ENCODE measurements at places on chromosomes 16 and 17.

DNA sequence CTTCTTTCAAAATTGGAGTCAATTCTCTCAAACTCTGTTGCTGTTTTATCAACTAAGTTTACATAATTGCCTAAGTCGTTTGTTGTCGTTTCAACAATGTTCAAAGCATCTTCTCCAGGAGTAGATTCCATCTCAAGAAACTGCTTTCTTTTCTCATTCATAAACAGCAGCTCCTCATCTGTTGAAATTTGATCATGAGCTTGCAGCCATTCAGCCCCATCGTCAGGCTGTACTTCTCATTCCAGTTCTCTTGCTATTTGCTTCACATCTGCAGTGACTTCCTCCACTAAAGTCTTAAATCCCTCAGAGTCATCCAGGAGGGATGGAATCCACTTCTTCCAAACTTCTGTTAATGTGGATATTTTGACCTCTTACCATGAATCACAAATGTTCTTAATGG, 230.6 kb downstream of the IRF8 start:
- no peak for DNase-seq

- DNase-seq: no peak
These were observed 45.8 kb downstream of the SYT17 start for GRCh38 chr16:19213885-19214284.

DNA sequence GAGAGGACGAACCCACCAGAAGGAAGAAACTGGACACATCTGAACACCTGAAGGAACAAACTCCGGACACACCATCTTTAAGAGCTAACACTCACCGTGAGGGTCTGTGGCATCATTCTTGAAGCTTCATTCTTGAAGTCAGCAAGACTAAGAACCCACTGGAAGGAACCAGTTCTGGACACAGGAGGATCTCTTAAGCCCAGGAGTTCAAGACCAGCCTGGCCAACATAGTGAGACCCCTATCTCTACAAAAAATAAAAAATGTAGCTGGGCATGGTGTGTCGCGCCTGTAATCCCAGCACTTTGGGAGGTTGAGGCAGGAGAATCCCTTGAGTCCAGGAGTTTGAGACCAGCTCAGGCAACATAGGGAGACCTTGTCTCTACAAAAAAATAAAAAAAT, 20.5 kb upstream of the WIPF2 start:
- no peak for DNase-seq

DNA sequence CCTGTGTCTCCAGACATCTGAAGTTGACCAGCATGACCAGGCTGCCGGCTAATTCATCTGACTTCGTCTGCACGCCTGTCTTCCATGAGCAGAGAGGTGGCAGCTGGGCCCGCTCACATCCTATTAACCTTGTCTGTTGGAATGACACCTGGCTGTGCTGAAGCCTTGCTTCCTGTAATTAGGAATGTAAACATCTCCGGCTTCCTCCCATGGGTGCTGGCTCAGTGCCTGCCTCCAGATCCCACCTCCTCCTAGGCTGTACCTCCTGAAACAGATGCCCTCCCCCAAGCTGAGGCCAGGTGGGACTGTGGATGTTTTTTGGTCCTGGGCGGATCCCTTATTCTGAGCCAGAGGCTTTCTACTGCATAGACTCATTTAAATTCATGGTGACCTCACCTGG, 296.3 kb downstream of the HS3ST4 start:
- no peak for DNase-seq

DNA sequence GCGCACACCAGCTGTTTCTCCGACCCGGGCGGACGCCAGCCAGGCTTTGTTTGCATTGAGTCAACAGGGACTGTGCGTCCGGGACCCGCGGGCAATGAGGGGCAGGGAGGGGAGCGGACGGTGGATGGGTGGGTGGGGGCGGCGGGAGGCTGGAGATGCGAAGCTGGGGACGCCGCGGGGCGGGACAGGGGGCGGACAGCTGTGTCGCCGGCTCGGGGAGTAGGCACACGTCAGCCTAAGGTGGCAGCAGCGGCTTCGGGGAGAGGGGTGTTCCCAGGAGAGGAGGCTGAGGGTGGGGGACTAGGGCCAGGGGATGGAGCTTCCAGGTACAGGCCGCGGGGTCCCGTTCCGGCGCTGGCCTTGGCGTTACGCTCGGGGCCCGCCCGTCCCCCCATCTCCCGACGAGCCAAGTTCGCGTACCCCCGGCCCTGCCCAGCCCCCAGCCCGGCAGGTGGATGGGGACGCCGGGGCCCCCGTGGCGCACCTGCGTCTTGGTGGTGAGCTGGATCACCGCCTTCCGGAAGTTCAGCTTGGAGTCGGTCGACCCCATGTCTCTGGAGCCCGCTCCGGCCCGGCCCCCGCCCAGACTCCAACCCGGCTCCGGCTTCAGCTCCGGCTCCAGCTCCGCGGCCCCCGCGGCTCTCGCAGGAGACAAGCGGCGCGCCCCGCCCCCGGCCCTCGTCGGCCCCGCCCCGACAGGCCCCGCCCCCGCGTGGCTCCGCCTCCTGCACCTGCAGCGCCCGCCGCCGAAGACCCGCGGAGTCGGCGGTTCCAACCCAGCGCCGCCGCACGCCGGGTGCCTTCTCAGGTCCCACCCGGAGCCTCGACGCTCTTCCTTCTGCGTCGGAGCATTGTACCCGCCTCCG, at the start of gene HID1:
HID1 (minus strand) TSS at position 653 of the 866 bp plus-strand sequence; CDS start at position 550, 103 bp downstream.
- DNase-seq: no peak

DNA sequence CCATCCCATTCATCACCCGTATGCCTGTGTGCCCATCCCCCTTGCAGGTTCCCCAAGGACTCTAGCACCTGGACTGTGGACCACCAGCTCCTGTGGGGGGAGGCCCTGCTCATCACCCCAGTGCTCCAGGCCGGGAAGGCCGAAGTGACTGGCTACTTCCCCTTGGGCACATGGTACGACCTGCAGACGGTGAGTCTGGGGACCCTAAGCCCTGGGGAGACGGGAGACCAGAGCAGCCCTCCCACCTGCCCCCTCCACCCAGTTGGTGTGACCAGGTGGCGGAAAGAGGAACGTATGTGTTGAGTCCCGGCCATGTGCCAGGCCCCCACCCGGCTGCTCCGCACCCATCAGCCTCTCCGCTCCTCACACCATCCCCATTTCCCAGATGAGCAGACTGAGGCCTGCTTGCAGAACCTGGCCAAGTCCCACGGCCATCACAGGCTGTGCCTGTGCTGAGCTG, 15.6 kb downstream of the GAA start:
- DNase-seq: no peak

GRCh38 chr17:33798308-33798707, 456.8 kb upstream of the CCL2 start:
- no peak for DNase-seq

Data from AG09309 (cell line).